AML-193 (cell line): ENCODE measurements at places on chromosomes 13 and 19.

DNA sequence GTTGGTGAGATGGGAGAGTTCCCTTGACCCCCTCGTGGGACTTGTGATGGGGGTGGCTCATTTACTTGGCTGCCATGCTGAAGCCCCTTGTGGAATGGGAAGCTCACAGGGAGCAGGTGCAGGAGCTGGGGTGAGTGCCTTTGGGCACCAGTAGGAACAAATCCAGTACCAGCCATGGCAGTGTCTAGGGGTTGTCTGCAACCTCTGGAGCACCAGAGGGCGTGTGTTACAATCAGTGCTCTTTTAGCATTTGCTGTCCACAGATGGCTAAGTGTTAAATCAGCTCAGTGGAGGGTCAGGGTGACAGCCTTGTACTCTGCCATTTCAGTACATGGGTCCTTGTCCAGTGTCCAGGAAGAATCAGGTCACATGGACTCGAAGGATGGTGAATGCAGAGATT is 75.6 kb downstream of the ATP8A2 start:
- DNase-seq, result no peak

DNA sequence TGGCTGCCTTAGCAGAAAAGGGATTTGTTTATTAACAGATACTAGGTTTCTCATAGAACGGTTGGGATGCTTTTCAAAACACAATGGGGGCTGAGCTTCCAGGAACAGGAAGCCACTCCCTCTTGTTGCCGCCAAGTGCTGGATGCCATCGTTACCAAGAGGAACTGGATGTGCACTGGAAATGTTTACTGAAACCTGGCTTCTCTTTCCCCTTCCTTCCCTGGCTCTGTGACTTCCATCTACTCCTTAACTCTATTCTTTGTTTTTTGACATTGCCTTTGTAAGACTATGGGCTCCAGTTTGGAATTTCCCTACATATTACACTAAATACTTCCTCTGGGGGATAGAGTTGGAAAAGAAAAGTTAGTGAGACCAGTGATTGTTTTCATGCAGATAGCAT is 11.7 kb upstream of the KL start:
- DNase-seq, result no peak

GRCh38 chr13:83633746-83634145 is 248.5 kb downstream of the SLITRK1 start:
- DNase-seq, result no peak

- no peak for DNase-seq
Observed at GRCh38 chr19:42558450-42559150, 30.3 kb upstream of the CEACAM1 start.

DNA sequence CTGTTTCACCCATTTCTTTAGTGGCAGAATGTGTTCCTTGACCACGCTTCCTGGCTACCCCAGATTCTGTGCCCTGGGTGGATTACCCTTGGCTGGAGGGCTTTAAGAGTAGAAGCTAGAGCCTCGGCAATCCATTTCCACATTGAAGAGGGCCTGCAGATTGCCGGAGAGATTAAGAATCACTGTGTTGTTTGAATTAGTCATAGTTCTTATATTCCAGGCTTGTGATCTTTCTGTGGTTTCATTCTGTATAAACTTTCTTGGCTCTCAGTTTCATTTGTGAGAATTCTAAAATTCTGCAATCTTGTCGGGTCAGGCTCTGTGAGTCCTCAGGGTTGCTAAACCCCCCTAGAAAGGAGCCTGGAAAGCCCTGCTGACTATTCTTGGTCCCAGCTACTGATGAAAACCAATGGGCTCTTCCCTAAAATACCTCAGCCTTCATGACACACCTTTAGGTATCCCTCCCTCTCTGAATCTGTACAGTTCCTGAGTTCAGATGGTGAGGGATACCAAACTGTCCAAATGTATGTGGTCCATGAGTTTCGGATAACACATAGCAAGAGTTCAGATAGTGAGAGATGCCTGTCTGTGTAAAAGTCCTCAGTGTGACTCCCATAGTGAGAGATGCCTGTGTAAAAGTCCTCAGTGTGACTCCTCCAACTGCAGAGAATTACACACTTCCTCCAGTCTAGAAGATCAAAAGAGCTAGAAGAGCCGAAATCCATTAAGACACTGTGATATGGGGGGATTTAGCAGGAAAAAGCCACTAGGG is 4.3 kb downstream of the PHF11 start:
- DNase-seq, result no peak

DNA sequence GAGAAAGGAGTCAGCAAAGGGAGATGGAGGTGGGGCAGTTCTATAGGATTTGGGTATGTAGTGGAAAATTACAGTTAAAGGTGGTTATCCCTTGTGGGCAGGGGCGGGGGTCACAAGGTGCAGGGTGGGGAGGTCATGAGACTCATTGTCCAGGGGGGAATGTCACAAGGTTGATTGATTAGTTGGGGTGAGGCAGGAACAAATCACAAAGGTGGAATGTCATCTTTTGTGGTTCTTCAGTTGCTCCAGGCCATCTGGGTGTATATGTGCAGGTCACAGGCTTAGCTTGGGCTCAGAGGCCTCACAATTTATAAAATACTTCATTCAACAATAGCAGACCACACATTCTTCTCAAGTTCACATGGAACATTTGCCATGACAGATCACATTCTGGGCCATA is 109.6 kb downstream of the ATP11A start:
- DNase-seq, result no peak

DNA sequence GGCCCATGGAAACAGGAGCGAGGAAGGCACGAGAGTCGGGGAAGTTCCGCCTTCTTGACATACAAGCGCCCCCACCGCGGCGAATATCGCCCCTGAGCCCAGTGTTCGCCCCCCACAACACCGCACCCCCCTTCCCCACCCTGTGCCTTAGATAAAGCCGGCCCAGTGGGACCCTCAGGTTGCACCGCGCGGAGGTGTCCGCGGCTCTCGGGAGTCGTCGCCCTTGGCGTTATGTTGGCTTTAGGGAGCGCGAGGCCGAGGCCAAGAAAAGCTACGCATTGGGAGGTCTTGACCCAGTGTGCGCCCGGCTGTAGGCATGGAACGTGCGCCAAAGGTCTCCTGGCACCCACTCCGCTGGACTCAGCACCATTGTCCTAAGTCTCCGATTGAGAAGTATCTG is 603 bp upstream of the ZNF132 start:
- DNase-seq, result no peak

GRCh38 chr19:17778968-17779929 is 15.7 kb upstream of the B3GNT3 start:
- no peak for DNase-seq

- no peak for DNase-seq
Observed at GRCh38 chr19:56668676-56669075, 2.9 kb downstream of the ZNF835 start.

DNA sequence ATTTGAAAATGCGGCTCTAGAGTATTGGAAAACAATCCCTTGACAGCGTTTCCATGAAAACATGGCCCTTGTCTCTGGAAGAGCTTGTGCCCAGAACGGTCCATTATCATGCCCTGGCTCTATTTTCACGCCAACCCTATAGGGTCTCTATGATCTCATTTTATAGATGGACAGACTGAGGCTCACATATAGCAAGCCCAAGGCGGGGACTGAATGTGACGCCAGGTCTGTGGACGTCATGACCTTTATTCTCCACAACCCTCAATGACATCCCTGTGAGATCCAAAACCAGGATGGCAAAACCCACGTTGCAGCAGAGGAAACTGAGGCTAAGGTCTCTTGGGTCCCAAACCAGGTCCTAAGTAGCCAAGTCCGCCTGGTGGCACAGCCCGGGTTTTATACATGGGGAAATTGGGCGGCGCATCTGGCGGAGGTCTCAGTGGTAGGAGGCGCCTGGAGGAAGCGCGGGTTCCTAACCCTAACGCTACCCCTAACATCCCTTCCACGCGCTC is 425 bp upstream of the COLGALT1 start:
- no peak for DNase-seq

DNA sequence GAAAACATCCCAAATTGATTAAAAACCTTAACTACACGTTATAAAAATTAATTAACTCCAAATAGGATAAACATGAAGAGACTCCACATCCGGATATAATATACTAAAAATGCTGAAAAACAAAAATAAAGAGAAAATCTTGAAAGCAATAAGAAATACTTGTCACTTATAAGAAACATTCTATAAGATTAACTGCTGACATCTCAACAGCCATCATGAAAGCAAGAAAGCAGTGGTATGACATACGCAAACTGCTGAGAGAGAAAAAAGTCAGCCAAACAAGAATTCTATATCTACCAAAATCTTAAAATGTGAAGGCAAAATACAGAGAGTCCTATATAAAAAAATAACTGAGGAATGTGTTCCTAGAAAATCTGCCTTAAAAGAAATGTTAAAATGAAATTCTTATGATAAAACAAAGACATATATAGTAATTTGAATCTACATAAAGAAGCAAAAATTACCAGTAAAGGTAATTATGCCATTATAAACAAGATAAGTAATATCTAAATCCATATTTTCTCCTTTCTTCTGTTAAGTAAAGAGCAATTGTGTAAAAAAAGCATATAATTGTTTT is 1851.1 kb downstream of the PCDH9 start:
- DNase-seq, result no peak

- no peak for DNase-seq
Observed at GRCh38 chr13:112760435-112760834, 70.6 kb downstream of the ATP11A start.

GRCh38 chr13:85853901-85854663 is 54.9 kb upstream of the SLITRK6 start:
- no peak for DNase-seq

GRCh38 chr19:31511696-31512095 is 162.5 kb upstream of the TSHZ3 start:
- no peak for DNase-seq

GRCh38 chr19:38878575-38879399 is 712 bp upstream of the RINL start:
- DNase-seq, result no peak

GRCh38 chr19:17803264-17803896 is 8.4 kb downstream of the B3GNT3 start:
- DNase-seq, result peak; percentile 51

DNA sequence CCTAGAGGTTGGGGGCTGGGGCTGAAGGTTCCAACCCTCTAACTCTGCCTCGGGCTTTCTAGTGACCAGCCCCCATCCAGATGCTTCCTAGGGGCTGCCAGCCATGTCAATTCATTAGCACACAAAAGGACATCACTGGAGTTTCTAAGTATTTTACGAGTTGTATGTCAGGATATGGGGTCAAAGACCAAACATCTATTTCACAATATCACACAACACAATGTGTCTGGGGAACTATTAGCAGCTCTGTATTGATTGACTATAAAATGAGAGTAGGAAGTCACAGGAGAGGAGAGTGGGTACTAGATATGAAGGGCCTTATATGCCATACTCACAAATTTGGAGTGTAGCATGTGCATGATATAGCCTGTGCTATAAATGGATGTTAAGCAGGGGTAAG is 42.1 kb downstream of the LPAR6 start:
- no peak for DNase-seq

- no peak for DNase-seq
Observed at GRCh38 chr13:111610879-111611278, 290.4 kb downstream of the TEX29 start.

DNA sequence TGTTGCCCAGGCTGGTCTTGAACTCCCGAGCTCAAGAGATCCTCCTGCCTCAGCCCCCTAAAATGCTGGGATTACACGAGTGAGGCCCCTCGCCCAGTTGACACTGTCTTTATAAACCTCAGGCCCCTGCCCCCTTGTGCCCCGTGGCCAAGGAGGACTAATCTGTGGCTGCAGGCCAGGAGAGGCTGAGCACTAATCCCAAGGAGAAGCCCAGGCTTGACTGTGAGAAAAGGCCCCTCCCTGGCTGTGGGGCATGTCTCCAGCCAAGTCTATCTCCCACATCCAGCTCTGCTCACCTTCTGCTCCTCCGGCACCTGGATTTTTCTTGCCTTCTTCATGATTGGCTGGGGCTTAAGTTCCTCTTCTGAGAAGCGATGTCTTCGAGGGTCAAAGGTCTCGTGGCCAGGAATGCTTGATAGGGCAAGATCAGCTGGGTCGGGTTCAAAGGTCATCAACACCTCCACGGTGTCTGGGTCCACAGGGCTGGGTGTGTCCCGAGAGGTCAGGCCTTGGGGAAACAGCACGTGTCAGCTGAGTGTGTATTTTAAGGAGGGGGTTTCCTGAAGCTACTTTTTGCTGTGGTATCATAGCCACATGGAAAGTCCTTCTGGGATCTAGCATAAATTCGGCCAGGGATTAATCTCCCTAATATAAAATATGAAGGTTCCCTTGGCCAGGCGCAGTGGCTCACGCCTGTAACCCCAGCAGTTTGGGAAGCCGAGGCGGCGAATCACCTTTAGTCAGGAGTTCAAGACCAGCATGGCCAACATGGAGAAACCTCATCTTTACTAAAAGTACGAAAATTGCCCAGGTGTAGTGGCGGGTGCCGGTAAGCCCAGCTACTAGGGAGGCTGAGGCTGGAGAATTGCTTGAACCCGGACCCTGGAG is 3.8 kb downstream of the DBP start:
- no peak for DNase-seq

DNA sequence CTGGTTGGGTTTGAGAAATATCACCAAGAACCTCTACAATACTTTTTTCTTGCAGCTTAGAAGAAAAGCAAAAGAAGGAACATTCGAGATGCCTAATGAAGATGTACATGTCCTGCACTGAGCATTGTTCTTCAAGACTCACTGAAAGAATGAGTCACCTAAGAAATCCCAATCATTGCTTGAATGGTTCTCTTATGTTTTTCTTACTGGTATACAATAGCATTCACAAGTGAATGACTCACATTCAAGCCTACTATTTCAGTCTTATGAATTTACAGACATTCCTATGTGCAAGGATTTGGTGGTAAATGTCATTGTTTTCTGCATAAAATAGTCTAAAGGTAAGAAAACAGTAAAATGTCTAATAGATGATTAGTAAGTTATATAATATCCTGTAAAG is 594.6 kb downstream of the PCDH9 start:
- DNase-seq, result no peak

DNA sequence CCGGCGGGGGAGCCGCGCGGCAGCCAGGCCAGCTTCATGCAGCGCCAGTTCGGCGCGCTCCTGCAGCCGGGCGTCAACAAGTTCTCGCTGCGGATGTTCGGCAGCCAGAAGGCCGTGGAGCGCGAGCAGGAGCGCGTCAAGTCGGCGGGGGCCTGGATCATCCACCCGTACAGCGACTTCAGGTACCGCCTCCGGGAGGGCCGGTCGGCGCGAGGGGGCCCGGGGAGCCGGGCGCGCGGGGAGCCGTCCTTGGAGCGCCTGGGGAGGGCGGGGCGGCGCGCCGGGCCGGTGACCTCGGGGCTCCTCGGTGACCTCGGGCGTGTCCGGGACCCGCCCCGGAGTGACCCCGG is 690 bp downstream of the HCN2 start:
- no peak for DNase-seq

- DNase-seq, result peak; percentile 46
Observed at GRCh38 chr19:11496391-11497163, 9.1 kb downstream of the ZNF653 start.

DNA sequence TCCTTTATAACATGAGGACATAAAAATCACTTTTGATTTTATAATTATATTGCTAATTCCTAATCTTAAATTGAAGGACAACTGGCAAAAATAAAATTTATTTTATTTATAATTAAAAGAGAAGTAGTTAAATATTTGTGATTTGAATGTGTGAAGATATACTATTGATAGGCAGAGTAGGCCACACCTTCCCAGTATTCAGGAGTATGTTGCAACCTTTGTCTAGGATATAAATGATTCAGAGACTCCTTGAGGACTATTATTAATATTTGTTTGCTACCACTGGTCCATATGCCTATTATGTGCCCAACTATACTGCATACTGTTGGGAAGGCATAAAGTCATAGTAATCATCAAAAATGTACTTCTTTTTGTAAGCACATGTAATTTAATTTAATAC is 94.2 kb downstream of the CDADC1 start:
- no peak for DNase-seq

- DNase-seq, result no peak
Observed at GRCh38 chr19:46283771-46284170, 13.1 kb upstream of the HIF3A start.
